Stimulated activated CD4-positive, alpha-beta T cell treated with anti-CD3 and anti-CD28 coated beads, Interleukin-1b, Interleukin-23, amount 100 ng/mL, for 4 hours (primary cell): ENCODE measurements at places on chromosomes 5 and 9.

GRCh38 chr5:143182106-143182505 is 221.4 kb downstream of the NR3C1 start:
- DNase-seq, result no peak

- DNase-seq, result no peak
Observed at GRCh38 chr5:172871536-172871935, 37.5 kb downstream of the ERGIC1 start.

GRCh38 chr5:11415751-11416150 is 488.5 kb downstream of the CTNND2 start:
- DNase-seq, result no peak

- DNase-seq, result no peak
Observed at GRCh38 chr9:122180633-122181032, 20.9 kb downstream of the MORN5 start.

DNA sequence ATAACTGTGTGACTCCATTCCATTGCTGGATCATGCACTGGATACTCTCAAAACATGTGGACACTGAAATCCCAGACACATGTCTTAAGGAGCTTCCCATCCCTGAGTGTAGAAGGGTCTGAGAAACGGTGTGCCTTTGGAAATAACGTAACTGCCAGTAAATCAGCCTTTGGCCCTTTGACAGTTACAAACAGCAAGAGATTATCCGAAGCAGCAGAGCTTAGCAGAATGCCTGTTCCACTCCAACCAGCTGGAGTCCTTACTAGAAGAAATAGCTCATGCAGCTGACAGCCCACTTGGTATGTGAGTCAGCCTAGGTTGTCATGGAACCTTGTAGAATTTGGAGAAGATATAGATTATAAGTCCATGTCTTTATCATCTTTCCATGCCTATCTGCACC is 7.0 kb downstream of the TMEM252 start:
- no peak for DNase-seq
